Ascending aorta (tissue), 2 donors: ENCODE measurements at places on chromosomes 6 and 20.

GRCh38 chr20:59525500-59526241 is 78.7 kb upstream of the PHACTR3 start:
- no peak overlapping the region for H3K27ac ChIP-seq
- no peak overlapping the region for H3K4me3 ChIP-seq
- no peaks in the 10 kb centered on the region for H3K36me3 ChIP-seq
- H3K4me1 ChIP-seq = no peaks in the 10 kb centered on the region
- no peak for DNase-seq

- H3K27me3 ChIP-seq = no peaks in the 10 kb centered on the region
- no peak overlapping the region for H3K27ac ChIP-seq
- H3K36me3 ChIP-seq = no peaks in the 10 kb centered on the region
- H3K4me3 ChIP-seq = no peak overlapping the region
These were observed 195.6 kb downstream of the HDGFL1 start for GRCh38 chr6:22765015-22765414.

GRCh38 chr6:4920914-4921410 is 82.9 kb downstream of the RPP40 start:
- H3K27me3 ChIP-seq = no peaks in the 10 kb centered on the region
- no peak for DNase-seq
- no peaks in the 10 kb centered on the region for H3K36me3 ChIP-seq
- H3K27ac ChIP-seq = no peak overlapping the region
- no peaks in the 10 kb centered on the region for H3K4me1 ChIP-seq

- H3K4me3 ChIP-seq = no peak overlapping the region
- H3K36me3 ChIP-seq = peaks cover 61% of the 10 kb centered on the region
- H3K27ac ChIP-seq = no peak overlapping the region
- DNase-seq = no peak
These were observed 11.7 kb downstream of the OSER1 start for GRCh38 chr20:44198872-44199271.

DNA sequence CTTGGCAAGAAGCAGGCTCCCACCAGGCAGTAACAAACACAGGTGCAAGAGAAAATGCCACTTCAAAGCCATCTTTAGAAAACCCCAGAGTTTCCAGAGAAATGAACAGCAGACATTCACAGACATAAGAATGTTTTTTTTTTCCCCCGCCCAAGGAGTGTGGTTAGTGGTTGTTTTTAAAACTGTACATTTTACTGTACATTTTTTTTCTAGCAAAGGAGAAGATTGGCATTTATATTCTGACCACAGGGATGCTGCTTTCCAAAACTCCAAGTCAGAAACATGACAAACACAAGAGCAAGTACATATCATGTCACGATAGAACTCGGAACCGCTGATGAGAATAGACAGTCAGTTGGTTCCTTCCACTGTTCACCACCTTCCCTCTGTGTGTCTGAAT is 197.9 kb downstream of the LRFN2 start:
- no peaks in the 10 kb centered on the region for H3K4me1 ChIP-seq
- H3K27me3 ChIP-seq = no peaks in the 10 kb centered on the region
- H3K36me3 ChIP-seq = no peaks in the 10 kb centered on the region
- no peak overlapping the region for H3K27ac ChIP-seq

DNA sequence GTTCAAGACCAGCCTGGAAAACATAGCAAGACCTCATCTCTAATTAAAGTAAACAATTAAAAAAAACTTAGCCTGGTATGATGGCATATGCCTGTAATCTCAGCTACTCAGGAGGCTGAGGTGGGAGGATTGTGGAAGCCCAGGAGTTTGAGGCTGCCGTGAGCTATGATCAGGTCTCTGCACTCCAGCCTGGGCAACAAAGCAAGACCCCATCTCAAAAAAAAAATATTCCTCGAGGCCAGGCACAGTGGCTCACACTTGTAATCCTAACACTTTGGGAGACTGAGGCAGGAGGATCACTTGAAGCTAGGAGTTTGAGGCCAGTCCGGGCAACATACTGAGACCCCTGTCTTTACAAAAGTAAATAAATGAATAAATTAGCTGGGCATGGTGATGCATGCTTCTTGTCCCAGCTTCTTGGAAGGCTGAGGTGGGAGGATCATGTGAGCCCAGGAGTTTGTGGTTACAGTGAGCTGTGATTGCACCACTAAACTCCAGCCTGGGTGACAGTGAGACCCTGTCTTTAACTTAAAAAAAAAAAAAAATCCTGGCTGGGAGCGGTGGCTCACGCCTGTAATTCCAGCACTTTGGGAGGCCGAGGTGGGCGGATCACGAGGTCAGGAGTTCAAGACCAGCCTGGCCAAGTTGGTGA is 9.3 kb upstream of the C2 start:
- H3K4me1 ChIP-seq = no peaks in the 10 kb centered on the region
- DNase-seq = no peak
- H3K27me3 ChIP-seq = no peaks in the 10 kb centered on the region
- H3K27ac ChIP-seq = no peak overlapping the region
- no peak overlapping the region for H3K4me3 ChIP-seq

DNA sequence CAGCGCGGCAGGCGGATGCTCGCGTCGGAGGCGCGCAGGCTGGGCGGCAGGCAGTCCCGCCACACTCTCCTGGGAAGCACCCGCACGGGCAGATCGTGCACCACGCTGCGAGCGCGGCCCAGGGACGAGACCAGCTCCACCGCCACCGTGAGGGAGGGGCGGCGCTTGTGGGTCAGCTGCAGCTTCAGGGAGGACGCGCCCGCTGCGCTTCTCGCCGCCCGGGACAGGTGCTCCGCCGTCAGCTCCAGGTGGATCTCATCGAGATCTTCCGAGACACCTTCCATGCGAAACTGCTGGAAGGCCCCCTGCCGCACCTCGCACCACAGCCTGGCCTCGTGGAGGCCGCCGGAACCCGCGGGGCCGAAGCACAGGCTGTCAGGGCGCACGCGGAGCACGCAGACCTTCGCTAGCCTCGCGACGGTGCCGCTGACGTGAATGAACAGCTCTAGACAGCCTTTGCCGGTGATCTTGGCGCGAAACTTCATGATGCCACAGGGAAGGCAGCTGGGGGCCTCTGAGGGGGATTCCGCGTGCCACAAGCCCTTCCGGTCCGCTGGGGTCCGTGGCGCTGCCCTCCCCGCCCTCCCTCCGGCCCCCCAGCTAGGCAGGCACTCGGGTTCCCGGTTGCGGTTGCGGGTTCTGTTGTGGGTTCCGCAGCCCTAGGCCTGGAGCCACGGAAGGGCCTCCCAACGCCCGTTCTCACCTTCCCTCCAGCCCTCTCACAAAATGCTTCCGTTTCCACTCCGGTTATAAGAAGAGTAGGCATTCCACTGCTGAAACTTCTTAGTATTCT is at the start of gene HUS1B:
HUS1B (minus strand) TSS at position 641 of the 793 bp plus-strand sequence; CDS start at position 485, 156 bp downstream.
- peaks cover 12% of the 10 kb centered on the region for H3K36me3 ChIP-seq
- no peak for DNase-seq
- no peak within 1 kb of the TSS for H3K4me3 ChIP-seq
- H3K27me3 ChIP-seq = no peaks in the 10 kb centered on the region
- no peaks in the 10 kb centered on the region for H3K4me1 ChIP-seq

DNA sequence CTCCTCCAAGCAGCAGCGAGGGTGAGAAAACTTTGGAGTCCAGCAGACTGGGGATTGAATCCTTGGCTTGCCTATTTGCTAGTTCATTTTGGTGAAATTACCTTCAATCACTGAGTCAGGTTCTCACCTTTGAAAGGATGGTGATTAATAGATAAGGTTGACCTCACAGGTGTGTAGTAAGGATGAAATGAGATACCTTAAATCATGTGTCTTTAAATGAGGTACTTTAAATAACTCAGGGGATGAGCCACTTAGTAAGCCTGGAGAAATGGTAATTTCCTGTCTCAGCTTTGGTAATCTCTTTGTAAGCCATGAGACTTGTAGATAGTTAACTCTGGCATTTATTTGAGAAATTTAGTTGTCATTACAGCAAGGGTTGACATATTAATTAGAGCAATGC is 70.2 kb downstream of the TULP4 start:
- no peak overlapping the region for H3K27ac ChIP-seq
- H3K4me1 ChIP-seq = no peaks in the 10 kb centered on the region
- DNase-seq = no peak
- no peak overlapping the region for H3K4me3 ChIP-seq
- no peaks in the 10 kb centered on the region for H3K36me3 ChIP-seq

DNA sequence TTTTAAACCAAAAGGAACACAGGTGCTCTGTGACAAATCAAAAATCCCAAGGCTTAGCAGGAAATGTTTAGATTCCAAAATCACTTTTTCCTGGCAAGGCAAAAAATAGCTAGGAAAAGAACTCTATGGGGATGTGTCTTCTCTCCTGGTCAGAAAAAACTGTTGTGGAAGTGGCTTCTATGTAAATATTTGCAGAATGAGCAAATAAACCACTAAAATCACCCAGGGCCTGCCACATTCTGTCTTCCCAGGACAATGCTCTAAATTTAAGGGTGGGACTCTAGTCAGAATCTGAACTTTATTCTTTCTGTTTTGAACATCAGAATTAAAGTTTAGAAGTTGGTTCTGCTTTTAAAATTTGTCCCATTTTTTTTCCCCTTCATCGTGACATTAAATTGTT is 29.3 kb downstream of the GCM1 start:
- no peaks in the 10 kb centered on the region for H3K36me3 ChIP-seq
- no peaks in the 10 kb centered on the region for H3K4me1 ChIP-seq
- no peak for DNase-seq

GRCh38 chr20:3854462-3854871 is 7.8 kb downstream of the MAVS start:
- H3K36me3 ChIP-seq = peaks cover 41% of the 10 kb centered on the region
- DNase-seq = no peak
- H3K4me1 ChIP-seq = no peaks in the 10 kb centered on the region
- H3K27ac ChIP-seq = no peak overlapping the region
- H3K4me3 ChIP-seq = no peak overlapping the region
- no peaks in the 10 kb centered on the region for H3K27me3 ChIP-seq

- peaks cover 3% of the 10 kb centered on the region for H3K4me1 ChIP-seq
- H3K27me3 ChIP-seq = no peaks in the 10 kb centered on the region
- no peak for DNase-seq
- no peaks in the 10 kb centered on the region for H3K36me3 ChIP-seq
- H3K27ac ChIP-seq = peak overlapping the region; percentile 47
- no peak overlapping the region for H3K4me3 ChIP-seq
These were observed 265.7 kb downstream of the ADGRG6 start for GRCh38 chr6:142567461-142567860.

GRCh38 chr6:32637219-32637880 is at the start of gene HLA-DQA1:
HLA-DQA1 (plus strand) TSS chr6:32637406; CDS start chr6:32637459, 53 bp downstream.
- H3K36me3 ChIP-seq = no peaks in the 10 kb centered on the region
- H3K27me3 ChIP-seq = no peaks in the 10 kb centered on the region
- DNase-seq = no peak
- no peak within 1 kb of the TSS for H3K4me3 ChIP-seq
- no peaks in the 10 kb centered on the region for H3K4me1 ChIP-seq
